Activated naive CD8-positive, alpha-beta T cell treated with anti-CD3 and anti-CD28 coated beads for 36 hours (primary cell): ENCODE measurements at places on chromosomes 5 and 9. TPM values are rescaled to one million over a fixed set of nuclear protein-coding genes. Genes with fewer than 3 reads are reported as not detected.

GRM6 gene
- total RNA-seq: not detected

TSLP gene
- 1.1 TPM for total RNA-seq

NR6A1 gene
- total RNA-seq: 1.3 TPM

DNA sequence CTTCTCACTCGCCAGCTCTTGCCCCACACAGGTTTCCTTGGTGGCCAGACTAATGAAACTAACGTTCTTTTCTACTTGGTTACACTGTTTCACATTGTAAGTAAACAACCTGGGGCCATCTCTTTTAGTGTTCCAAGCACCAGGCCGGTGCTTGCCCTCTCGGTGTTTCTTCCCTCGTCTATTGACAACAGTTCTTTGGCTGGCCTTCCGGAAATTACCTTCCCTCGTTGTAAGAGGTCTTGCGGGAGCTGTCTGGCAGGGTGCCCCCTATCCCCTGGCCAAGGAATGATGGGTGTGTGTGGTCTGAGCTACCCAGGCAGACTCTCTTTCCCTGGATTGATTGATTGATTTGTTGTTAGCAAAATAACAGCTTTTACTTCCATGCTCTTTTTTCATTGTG is 918 bp upstream of the MYMK start:
- H3K4me1 ChIP-seq: peaks cover 8% of the 10 kb centered on the region
- no peaks in the 10 kb centered on the region for H3K27me3 ChIP-seq
- H3K4me3 ChIP-seq: no peak overlapping the region
- no peak for DNase-seq
- H3K27ac ChIP-seq: no peak overlapping the region

TMEM215 gene
- total RNA-seq: not detected
